Activated CD4-positive, alpha-beta T cell treated with anti-CD3 and anti-CD28 coated beads, Interleukin-2, Interleukin-4, amounts not matched to agents 100 ng/mL and 50 ng/mL, durations not matched to agents 16 hours and 8 hours (primary cell): ENCODE measurements at places on chromosomes 12 and 14.

DNA sequence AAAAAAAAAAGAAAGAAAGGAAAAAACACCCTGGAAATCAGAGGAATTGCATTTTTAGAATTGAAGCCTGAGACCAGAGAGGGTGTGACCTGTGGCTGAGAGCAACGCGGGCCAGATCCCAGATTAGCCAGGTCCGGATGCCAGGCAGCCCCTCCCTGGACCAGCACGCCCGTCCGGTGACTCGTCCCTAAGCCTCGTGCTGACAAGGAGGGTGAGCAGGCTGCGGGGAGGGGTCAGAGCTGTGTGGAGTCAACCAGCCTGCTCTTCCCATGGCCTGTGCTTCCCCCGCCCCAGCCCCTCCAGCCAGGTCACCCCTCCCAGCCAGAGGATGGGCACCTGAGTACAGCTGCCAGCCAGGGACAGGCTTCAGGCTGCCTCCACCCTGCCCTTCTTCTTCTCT, 4.2 kb upstream of the KLC1 start:
- no peak for DNase-seq

GRCh38 chr12:101779626-101780025, 40.4 kb upstream of the SYCP3 start:
- no peak for DNase-seq

- peak; percentile 77 for DNase-seq
Measured at GRCh38 chr14:61388173-61388975, 67.0 kb downstream of the PRKCH start.

DNA sequence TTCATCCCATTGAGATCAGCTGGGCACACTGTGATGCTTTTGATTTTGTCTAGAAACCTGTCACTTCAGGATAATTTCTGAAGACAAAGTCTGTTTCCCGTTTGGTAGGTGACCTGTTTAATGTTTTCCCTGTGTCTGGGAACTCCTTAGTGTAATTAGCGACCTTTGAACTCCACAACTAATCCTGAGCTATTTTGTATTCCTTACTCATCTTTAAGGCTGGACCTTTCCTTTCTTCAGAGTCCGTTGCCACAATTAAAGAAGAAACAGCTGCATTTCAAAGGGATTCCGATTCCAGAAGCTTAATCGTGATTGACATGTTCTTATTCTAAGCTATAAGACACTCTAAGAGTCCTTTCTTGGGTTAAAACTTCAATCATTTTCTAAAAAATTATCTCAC, 22.0 kb downstream of the AP5M1 start:
- DNase-seq = no peak

DNA sequence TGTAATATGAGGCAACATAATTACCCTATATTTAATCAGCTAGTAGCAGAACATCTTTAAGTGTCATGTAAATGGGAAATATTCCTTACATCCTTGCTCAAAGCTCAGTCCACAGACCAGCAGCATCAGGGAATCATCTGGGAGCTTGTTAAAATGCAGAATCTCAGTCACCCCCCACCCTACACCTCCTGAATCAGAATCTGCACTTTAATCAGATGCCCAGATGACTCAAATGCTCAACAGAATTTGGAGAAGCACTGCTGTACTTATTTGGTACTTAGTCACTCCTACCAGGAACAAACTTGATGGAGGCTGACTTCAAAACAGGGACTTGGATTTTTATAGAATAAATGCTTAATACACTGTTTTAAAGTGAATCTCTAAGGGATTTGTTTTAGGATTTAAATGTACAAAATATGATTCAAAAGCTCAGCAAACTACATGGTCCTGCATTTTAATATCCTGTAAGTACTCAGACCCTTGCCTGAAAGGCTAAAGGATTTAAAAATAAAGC, 96.5 kb downstream of the ARMH4 start:
- no peak for DNase-seq
